ENCODE measurements at places on chromosomes 3 and 15.

DNA sequence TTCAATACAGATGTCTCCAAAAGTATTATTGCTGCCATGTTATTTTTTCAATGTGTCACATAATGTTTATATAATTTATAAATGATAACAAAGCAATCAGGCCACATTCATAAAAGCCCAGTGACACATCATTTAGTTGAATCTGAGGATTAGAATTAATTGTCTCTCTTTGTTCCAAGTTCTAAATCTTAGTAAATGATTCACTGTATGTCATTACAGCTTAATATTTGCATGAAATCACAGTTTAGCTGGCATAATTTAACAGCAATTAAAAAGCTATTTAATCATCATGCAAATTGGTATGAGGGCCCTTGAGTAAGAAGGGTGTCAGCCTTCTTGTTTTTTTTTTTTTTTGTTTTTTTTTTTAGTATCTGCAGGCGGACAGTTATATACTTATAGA, 427.0 kb downstream of the EPHA6 start:
- DNase-seq, result no peak

- no peak for DNase-seq
Observed at GRCh38 chr3:68973639-68974038, 39.8 kb downstream of the EOGT start.

DNA sequence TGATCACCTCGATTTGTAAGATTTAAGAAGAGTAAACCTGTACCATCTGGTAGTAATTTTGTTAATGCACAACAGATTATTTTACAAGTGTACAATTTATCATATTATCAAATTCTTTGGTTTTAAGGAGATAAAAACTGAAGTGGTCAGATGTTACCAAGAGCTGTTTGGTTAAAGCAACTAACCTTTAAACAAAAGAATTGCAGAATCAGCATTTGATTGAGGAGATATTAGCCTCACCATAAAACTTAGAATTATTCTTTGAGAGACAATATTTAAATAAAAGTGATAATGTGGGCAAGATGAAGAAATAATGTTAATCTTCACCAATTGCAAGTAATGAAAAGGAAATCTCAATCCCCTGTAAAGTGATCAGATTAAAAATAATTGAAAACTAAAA, 1034.9 kb downstream of the ROBO1 start:
- DNase-seq, result no peak

DNA sequence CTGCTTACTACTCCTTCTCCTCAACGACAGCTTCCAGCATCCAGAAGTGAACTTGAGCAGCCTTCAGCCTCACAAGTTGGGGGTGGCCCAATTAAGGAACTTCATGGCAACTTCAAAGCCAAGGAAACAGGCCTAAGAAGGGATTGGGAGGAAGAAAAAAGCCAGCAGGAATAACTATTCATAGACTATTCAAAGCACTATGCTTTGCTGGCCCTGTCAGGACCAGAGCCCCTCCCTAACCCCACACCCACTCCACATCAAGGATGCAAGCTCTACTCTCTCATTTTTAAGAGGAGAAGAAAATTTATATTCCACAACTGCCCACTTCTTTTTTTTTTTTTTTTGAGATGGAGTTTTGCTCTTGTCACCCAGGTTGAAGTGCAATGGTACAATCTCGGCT, 10.0 kb upstream of the PRKAR2A start:
- no peak for DNase-seq

- no peak for DNase-seq
Observed at GRCh38 chr3:81650187-81650586, 111.3 kb downstream of the GBE1 start.

GRCh38 chr15:67906382-67906781, 66.5 kb upstream of the RNU6-1 start:
- DNase-seq, result no peak

Measured in stimulated activated CD4-positive, alpha-beta T cell treated with anti-CD3 and anti-CD28 coated beads, Interleukin-15, amount 100 ng/mL, for 1 hour (primary cell).